GM13977 (cell line): ENCODE measurements at places on chromosomes 3 and 15.

DNA sequence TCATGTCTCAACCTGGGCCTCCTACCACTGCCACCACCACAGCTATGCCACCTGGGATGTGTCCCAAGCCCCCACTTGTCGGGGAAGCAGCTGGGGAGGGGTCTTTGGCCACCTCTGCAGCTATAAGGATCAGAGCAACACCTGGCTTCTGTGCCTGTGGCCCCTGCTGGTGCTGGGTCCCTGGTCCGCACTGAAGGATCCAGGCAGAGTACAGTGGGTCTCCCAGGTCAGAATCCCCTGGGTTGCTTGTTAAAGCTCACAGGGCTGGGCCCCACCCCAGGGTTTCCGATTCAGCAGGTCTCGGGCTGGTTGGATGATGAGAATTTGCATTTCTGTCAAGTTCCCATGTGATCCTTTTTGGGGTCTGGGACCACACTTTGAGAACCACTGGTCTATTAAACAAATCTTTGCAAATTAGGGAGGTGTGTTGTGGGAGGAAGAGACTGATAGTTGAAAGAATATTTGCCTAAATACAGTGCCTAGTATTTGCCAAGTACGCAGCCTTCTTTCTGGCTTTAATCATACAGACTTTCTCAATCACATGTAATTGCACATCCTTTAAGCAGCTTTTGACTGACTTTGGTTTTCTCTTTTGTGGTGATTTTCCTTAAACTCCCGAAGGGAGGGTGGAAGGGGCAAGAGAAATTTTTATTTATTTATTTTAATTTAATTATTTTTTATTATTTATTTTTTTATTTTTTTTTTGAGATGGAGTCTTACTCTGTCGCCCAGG lies 127.3 kb downstream of the IGF1R start:
- DNase-seq = no peak

DNA sequence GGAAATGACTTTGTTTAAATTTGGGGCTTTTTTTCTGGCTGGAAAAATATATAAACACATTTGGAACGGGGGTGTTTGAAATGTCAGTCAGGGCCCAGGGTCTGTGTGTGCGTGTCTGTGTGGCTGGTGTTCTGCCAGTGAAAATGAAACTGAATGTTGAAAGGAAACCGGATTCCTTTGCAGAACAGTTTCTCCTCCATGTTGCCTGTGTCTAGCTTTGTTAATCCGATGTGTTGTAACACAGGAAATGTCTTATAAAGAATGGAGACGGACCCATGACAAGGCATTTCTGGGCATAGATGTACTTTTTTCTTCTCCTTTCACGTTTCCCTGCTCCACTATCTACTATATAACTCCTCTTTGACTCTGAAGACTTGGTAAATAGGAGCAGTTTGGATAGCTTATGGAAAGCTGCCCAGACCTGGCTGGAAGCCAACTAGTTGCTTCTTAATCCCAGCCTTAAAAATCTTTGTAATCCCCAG lies 2.8 kb downstream of the SQOR start:
- DNase-seq = peak; percentile 78

GRCh38 chr3:100984308-100984707 lies 8.9 kb downstream of the ABI3BP start:
- DNase-seq = no peak

- no peak for DNase-seq
Observed at GRCh38 chr3:53811143-53811927, 34.9 kb downstream of the CHDH start.

- DNase-seq = no peak
Observed at GRCh38 chr3:16309558-16309957, 44.5 kb downstream of the OXNAD1 start.

DNA sequence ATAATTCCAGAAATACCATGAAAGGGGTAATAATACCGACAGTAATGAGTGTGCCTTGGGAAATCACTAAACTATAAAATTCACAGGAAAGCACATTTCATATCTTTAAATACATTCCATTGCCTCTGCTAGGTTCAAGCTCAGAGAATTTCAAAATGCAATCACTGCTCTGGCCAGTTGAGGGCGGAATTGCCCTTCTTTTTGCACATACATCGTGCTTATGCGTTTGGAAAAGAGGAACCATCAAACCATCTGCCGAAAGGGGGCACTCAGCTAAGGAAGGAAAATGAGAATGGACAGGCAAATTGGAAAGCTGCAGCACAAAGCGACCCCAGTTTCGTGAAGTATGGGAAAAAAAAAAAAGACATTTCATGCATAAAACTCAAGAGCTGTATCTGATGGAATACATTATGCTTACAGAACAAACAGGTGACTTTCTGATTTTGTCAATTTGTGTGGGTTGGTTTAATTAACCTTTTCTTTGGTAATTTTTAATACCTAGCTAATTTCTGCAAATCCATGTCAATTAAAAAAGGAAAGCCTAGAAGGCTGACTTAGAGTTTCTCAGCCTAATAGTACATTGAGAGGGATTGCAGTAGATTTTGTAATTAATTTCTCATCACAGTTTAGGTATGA lies 61.4 kb downstream of the TUSC7 start:
- DNase-seq = peak; percentile 49

DNA sequence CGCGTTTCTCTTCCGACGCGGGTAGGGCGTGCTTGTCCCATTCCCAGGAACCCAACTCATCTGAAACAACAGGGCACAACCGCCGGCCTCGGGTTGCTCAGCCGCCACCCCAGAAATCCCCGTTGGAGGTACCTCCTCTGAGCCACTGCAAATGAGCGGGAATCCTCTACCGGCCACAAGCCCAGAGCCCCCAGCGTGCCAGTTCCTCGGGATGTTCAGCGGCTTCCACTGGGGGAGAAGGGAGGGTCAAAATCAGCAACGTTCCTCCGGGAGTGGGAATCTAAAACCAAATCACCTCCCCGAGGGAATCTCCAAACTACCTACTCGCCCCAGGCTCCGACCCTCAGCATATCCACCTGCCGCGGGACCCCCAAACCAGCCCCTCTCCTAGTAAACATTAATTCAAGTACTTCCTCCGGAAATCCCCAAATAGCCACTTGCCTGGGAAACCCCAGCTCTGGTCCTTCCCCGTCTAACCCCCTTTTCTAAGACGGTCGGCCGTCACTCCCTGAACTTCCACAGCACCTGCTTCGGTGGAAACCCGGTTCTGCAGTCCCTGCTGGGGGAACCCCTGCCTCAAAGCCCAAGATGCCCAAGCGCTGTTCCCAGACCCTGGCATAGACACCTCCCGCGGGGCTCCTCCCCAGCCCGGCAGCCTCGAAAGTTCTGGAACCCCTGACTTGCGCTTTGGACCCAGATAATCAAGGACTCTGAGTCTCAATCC lies 887 bp downstream of the OXTR start:
- peak; percentile 85 for DNase-seq

DNA sequence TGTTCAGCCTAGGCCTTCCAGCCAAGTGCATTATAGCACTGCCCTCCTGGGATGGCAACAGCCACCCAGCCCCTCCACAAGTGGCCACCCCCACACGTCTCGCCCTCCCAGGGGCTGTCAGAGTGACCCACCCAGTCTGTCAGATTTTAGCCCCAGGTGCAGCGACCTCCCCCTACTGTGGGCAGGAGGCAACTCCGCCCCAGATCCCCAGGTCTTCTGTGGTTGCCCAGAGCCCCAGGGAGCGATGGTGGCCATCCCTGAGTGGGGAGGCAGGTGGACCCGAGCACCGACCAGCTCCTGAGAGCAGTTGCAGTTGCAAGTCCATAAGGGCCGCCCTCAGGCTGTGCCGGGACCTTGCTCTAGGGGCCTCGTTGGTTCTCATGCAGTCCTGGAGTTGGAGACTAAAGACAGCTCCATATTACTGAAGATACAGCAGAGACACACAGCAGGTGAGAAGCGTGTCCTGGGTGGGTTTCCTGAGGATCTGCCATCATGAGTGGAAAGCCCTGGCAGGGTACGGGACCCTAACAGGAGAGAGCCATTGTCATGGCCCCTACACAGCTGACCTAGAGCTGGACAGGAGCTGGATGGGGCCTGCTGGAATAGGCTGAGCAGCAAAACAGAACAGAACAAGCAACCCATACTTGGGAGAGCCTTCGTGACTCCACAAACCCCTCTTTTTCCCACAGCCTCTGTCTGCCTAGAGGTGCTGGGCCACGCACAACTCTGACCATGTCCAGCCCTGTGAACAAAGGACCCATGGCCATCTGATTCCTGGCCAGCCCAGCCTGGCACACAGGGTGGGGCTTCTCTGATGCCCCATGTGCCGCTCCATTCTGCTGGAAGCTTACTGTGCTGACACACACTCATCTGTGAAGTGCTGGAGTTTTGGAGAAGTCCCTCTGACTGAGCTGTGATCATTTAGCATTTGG lies 110.3 kb upstream of the ALDH1A3 start:
- DNase-seq = peak; percentile 15

DNA sequence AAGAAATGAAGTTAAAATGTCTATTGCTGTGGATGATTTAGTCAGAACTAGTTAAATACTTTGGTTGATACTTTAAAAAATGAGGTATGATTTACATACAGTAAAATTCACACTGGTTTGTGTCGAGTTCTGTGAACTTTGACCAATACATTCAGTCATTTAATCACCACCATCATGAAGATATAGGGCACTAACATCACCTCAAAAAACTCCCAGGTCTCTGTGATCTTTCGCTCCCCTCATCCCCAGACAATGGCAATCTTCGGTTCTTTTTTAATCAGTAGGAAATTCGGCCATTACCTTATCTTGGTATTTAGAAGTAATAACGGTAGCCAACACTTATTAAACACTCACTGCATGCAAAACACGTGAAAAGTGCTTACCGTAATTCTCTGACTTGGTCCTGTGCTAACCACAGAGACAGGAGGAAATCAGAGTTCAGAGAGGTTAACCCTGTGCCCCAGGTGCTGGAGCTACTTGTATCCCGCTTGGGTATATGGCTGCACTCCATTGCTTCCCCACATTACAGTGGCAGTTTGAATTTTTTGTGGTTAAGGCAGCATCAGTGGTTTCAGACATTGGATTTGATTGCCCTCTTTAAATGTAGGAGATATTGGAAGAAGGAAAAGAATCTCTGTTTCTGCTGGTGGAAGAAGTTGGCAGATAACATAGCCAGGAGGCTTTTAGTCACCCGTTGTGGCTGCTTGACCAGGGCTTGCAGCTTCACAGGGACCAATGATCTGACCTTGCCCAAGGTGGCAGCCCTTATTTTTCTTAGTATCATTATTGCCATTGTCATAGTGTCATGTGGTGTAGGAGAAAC lies 4.2 kb downstream of the PLCL2 start:
- peak; percentile 29 for DNase-seq

GRCh38 chr3:156732261-156732660 lies 57.9 kb downstream of the TIPARP start:
- no peak for DNase-seq

- no peak for DNase-seq
Observed at GRCh38 chr15:68674975-68675374, 96.2 kb downstream of the CORO2B start.

- DNase-seq = no peak
Observed at GRCh38 chr3:184691397-184692231, 20.2 kb downstream of the MAGEF1 start.

- DNase-seq = no peak
Observed at GRCh38 chr3:130760922-130761321, 14.3 kb upstream of the PIK3R4 start.

GRCh38 chr3:134211797-134212196 lies 38.9 kb downstream of the RYK start:
- peak; percentile 36 for DNase-seq

DNA sequence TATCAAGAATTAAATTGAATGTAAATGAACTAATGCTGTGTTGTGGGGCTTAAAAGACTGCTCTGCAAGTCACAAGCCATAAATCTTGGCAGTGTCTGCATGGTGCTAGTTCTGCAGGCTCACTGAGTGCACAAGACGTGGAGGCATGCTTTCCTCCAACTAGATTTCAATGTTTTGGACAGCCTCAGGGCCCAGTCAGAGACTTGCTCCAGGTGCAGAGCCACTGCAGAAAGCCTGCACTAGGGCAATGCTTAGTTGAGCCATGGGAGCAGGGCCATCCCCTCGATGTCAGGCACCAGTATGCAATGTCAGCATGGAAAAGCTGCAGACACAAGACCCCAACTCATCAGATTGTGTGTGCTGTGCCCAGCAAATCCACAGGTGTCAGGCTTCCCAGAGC lies 234.5 kb upstream of the CDIN1 start:
- DNase-seq = no peak

DNA sequence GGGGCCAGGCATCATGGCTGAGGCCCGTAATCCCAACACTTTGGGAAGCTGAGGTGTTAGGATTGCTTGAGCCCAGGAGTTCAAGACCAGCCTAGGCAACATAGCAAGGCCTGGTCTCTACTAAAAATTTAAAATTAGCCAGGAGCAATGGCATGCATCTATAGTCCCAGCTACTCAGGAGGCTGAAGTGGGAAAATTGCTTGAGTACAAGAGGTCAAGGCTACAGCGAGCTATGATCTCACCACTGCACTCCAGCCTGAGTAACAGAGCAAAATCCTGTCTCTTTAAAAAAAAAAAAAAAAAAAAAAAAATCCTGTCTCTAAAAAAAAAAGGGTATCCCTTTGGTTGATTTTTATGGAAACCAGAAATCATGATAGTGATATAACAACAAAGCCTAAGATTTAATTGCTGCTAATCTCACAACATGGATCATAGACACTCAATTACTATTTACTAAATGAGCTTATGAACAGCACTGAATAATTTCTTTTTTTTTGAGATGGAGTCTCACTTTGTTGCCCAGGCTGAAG lies 12.1 kb downstream of the PCLAF start:
- DNase-seq = no peak

DNA sequence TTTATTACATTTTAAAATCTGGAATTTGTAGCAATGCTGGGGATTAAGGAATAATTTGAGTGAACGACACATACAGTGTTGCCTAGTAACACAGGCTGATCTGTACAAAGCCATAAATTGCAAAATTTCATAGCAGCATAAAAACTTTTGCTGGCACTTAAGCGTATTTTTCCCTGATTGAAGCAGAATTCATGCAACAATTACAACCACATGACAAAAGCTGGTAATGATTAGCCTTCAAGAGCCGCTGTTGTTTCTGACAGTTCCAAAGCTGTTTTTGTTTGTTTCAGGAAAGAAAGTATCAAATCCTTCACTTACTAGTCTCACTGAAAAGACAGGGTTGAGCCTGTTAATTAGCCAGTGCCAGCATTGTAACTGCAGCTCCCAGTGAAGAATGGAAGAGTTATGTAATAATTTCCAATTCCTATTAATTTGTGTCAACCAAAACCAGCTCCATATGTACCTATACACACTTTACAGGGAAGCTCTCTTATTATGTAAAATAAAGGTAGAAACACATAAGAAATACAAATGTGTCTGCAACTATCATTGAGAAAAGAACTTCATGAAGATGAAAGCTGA lies 60.7 kb downstream of the AGTR1 start:
- no peak for DNase-seq

- peak; percentile 73 for DNase-seq
Observed at GRCh38 chr3:48662753-48663488, at the start of gene CELSR3. Gene CELSR3, minus strand, starts transcription at chr3:48662886. Its CDS starts 252 bp downstream, at chr3:48662634.

- no peak for DNase-seq
Observed at GRCh38 chr15:65163041-65163440, 22.1 kb downstream of the CLPX start.

DNA sequence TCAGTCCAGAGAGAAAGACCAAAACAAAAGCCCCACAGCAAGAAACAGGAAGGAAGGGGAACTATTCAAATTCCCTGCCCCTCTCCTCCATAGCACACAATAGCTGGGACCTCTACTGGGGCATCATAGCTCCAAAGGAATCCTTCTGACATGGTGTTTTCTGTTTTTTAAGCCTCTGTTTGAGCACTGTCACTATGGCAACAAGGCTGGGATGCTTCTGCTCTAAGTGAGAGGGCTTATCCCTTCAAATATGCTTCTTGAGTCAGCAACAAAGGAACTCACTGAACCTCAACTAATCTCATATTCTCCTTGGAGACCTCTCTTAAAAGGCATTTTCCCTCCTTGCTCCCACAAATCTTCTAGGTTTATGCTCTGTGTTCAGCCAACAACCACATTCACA lies 40.5 kb downstream of the MYLK start:
- no peak for DNase-seq

- DNase-seq = no peak
Observed at GRCh38 chr3:67462187-67462586, 192.2 kb downstream of the SUCLG2 start.
